NCI-H446 treated with DMSO at 0.1 percent for 48 hours (cell line): ENCODE measurements at places on chromosomes 2 and 18.
A peak's percentile ranks its signal among the peaks of the same experiment; 100 is the strongest.

DNA sequence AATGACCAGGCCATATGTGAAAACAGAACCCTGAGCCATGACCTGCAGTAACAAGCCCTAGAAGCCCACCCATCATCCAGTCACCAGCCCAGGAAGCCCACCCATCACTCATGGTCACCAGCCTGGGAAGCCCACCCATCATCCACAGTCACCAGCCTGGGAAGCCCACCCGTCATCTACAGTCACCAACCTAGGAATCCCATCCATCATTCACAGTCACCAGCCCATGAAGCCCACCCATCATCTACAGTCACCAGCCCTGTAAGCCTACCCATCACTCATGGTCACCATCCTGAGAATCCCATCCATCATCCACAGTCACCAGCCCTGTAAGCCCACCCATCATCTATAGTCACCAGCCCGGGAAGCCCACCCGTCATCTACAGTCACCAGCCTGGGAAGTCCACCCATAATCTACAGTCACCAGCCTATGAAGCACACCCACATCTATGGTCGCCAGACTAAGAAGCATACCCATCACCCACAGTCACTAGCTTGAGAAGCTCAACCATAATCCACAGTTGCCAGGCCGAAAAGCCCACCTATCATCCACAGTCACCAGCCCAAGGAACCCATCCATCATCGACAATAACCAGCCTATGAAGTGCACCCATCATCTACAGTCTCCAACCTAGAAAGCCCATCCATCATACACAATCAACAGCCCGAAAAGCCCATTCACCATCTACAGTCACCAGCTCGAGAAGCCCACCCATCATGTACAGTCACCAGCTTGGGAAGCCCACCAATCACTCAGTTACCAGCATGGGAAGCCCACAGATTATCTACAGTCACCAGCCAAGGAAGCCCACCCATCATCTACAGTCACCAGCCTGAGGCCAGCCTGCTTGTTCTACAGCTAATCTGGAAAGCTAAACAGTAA is 91.9 kb downstream of the TWIST2 start:
- no peak for DNase-seq

- no peak for DNase-seq
Observed at GRCh38 chr2:191601060-191601459, 76.9 kb upstream of the NABP1 start.

- DNase-seq: no peak
Observed at GRCh38 chr2:158015428-158016076, 86.1 kb upstream of the UPP2 start.

DNA sequence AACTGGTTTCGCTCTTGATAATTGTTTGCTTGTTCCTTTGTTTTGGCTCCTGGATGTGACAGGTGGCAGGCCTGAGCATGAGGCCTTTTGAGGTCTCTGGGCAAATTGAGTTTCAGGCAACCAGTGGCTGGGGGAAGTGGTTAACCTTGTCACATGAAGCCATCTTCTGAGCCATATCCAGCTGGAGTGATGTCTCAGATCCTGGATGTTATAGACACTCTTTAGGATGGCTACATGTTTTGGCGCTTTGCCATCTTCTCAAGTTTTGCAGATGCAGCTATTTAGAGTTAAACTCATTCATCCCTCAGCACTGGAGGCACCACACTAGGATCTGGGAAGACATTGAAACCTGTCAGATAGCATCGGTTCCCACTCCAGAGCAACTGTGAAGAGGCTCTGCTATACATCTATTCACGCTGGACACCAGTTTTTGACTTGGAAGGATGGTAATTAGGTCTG is 25.3 kb upstream of the TACR1 start:
- peak; percentile 12 for DNase-seq

- no peak for DNase-seq
Observed at GRCh38 chr18:49075681-49076080, 124.9 kb upstream of the SMAD7 start.

DNA sequence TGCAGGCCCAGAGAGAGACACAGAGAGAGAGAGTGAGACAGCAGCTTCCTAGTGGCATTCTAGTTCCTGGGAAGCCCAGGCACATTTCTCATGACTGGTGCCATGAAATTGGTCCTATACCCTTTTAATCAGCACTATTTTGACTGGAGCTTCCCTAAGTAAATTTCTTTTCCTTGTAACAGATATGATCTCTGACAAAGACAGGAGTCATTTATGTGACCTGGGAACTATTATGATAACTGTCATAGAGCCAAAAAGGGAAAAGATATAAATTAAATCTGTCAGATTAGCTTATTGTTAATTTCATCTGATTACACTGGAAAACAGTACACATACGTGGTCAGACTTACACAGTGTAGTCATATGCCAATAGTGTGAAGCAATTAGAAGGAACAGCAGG is 161.3 kb upstream of the HNRNPA3 start:
- DNase-seq: no peak

DNA sequence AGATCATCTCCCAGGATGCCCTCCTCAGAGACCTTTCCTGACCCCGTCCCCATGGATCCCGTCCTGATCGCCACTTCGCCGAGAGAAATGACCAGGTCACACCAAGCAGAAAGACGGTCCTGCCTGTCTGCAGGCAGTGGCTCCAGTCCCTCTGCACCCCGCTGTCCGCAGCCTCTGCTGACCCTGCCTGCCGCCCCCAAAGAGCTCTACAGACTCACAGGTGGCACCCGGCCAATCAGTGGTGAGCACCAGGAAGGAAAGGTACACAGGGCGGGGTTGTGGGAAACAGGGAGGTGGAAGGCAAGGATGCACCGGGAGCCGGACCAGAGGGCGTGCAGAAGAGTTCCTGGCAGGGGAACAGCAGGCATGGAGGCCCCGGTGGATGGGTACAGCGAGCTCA is 94.8 kb downstream of the NDUFA10 start:
- no peak for DNase-seq

GRCh38 chr2:43810452-43810851 is 28.2 kb downstream of the ABCG5 start:
- no peak for DNase-seq

GRCh38 chr2:55914786-55915185 is 8.8 kb downstream of the EFEMP1 start:
- no peak for DNase-seq

DNA sequence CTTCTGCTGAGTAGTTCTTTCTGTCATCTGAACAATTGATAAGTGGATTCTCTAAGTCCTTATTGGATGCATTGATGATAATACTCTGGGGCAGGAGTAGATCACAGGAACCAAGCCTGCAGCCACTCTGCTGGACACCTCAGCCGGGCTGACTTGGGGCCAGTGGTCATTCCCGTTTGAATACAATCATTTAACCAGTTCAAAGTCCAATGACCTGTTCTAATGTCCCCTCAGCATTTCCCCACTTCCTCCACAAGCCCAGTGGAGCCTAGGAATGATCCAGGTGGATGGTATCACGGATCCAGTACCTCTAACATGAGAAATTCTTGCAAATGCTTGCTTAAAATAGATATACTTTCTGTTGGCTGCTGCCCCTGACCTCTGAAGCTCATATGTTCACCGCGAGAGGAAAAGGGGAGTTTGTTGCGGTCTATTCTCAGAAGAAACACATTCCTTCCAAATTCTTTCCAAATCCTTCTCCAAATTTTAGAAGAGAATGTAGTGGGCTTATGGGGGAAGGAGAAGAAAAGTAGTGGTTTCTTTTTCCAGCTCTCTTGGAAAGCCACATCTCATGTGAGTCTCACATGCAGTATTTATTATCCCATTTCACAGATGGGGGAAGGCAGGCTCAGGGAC is 170.9 kb downstream of the INHBB start:
- no peak for DNase-seq

- no peak for DNase-seq
Observed at GRCh38 chr2:73018188-73018825, 53.2 kb downstream of the SFXN5 start.

- no peak for DNase-seq
Observed at GRCh38 chr2:218822622-218823021, 9.0 kb downstream of the PRKAG3 start.

GRCh38 chr18:64134044-64134747 is 14.7 kb downstream of the LINC00305 start:
- DNase-seq: peak; percentile 52

GRCh38 chr2:98804736-98805135 is 73.8 kb upstream of the MGAT4A start:
- no peak for DNase-seq

DNA sequence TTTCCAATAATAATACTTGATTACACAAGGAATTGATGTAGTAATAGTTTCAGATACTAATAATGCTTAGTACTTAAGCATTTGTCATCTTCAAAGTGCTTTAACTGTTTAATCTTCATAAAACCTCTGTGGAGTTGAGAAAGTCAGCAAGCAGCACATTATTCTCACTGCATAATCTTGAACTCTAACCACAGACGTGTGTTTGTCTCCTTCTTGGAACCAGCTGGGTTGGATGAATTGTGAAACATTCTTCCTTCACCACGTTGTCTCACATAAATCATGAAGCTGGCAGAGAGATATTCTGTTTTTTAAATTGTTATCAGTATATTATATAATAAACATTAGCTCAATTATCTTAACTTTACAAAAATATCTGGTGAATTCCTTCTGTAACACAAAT is 55.1 kb upstream of the LDAH start:
- no peak for DNase-seq

DNA sequence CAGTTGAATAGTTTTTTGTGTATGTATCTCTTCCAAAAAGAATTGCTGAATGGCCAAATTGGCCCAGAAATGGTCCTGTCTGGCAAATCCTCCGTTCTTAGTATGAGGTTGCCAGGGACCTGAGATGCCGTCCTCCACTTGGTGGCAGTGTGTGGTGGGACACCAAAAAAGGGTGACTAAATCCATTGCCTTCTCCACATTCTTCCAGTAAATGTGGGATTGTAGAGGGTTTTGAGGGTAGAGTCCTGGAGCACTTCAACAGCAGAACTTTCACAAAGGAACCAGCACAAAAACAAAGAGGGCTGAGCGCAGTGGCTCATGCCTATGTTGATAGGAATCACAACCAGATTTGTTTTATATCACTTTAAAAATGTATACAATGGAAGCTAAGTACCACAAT is 199.9 kb downstream of the BCL2 start:
- peak; percentile 4 for DNase-seq

- no peak for DNase-seq
Observed at GRCh38 chr2:151029406-151030157, 232.1 kb downstream of the RBM43 start.

- no peak for DNase-seq
Observed at GRCh38 chr2:36371928-36372391, 16.4 kb downstream of the CRIM1 start.

DNA sequence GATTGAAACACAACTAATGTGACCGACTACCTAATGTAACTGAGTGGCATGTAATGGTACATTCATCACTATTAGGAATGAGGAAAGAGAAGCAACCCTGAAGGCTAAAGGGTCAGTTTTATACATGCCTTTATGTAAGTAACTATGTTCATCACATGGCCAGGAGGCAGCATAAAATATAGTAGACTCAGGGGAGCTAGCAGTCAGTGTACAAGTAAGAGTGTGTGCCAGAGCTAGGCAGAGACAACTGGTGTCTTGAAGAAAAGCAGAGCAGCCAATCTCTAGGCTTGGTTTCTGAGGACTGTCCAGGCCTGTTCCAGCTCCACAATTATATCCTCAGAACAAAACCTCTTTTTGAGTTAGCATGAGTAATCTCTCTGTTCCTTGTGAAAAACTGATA is 18.1 kb downstream of the SMAD2 start:
- no peak for DNase-seq

GRCh38 chr2:85840091-85840490 is 48.7 kb downstream of the ST3GAL5 start:
- DNase-seq: no peak

- no peak for DNase-seq
Observed at GRCh38 chr2:188979187-188980114, 5.3 kb downstream of the COL3A1 start.

- DNase-seq: no peak
Observed at GRCh38 chr2:191839918-191840804, 6.7 kb downstream of the CAVIN2 start.

DNA sequence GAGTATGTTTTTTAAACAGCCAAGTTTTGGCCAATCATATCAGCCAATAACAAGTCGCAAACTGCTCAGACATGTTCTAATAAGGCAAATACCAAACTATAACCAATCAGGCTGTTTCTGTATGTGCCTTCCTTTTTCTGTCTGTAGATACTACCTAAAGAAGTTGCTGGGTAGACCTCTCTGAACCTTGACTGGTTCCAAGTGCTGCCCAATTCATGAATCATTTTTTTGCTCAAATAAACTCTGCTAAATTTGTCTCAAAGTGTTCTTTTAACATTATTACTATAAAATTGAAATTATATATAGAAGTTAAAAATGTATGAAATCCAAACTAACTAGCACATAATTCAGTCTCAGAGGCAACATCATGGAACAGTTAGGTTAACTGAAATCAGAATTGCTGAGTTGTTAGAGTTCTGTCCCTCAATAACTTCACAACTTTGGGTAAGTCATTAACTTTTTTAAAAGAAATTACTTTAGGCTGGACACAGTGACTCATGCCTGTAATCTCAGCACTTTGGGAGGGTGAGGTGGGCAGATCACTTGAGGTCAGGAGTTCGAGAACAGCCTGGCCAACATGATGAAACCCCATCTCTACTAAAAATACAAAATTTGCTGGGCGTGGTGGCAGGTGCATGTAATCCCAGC is 4.9 kb upstream of the TTC21B start:
- no peak for DNase-seq

DNA sequence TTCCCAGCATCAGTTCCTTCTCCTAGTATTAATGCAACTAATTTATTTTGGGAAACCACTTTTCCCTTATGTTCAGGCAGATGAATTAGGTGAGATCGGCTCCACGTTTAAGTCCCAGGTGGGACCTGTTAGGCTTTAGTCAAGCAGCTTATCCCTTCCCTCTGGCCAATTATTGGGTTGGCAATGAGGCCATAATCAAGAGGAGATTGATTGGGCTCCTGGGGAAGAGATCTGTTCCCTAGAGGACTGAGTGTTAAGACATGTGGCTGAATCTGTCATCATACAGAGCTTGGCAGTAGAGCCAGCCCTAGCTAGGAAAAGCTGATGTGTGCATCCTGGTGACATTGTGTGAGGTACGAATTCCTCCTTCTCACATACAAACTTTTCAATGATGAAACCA is 104.4 kb downstream of the PTH2R start:
- no peak for DNase-seq

DNA sequence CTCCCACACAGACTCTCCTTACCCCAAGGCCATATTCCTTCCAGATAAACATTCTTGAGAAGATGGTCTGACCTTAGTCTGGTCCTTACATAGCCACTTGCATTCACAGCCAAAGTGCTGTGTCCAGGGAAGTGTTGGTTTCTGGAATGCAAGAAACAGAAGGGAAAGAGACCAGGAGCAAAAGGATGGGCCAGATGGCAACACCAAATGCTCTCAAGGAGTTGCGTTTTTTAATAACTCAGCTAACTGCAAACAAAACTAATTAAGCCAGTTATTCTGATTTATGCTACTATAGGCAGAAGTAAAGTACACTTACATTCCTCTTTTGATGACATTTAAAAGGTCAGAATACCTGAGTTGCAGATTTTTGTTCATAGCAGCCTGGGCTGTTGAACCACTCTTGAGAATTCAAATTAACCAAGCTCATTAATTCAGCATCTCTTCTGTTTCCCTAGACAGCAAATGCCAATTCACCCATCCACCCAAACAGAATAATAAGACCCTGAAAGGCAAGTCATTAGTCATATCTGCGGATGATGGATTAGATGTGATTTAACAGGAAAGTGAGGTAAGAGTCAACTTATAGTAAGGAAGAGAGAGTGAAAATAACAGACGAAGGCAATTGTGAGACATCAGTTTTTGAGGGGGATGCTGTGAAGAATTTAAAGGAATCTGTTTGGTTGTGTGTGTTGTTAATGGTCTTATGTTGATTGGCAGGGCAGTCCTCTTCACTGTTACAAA is 18.8 kb downstream of the CCDC85A start:
- DNase-seq: peak; percentile 67

GRCh38 chr2:110838657-110839384 is 106.4 kb downstream of the ACOXL start:
- DNase-seq: no peak
